NCI-H2029 treated with DMSO at 0.1 percent for 48 hours (cell line): ENCODE measurements at places on chromosomes 3 and 15.

DNA sequence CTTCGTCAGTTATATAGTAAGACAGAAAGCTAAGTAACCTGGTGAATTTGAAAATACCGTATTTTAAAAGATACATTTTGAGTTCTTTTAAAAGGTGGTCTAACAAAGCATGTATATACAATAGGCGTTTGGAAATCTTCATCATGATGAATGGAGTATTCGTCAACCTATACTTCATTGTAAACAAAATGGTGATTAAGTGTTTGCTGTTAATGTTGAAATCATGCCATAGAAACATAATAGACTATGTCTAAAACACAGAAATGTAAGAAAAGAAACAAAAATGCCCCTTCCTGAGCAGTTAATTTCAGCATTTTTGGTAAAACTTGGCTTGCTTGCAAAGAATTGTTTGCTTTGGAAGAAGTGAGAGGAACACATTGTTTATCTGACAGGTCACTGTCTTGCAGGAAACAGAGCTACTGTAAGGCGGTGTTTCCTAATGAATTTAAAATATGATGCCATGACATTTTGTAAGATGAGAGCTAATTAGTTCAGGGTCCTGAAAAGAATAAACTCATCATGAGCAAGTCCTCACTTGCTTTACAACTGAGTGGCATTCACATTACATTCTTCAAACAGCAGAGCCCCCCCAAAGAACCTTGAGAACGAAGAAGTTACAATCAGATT lies 126.7 kb downstream of the SERPINI1 start:
- DNase-seq, result no peak

DNA sequence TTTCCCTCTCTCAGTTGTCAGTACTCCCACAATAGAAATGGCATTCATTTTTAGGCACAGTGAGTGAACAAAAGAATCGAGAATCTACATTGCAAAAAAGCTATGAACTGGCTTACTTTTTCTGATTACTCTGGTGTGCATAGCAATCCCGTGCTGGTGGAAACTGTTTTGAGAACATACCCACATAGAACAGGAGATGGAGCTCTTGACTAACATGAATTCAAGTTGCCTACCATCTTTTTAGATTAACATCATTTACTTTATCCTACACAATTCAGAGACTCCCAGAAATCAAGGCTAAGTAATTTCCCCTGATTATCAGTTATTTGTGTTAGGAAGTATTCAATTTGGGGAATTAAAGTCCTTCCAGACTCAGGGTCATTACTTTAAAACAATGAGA lies 326.6 kb downstream of the ARPP21 start:
- peak; percentile 67 for DNase-seq

DNA sequence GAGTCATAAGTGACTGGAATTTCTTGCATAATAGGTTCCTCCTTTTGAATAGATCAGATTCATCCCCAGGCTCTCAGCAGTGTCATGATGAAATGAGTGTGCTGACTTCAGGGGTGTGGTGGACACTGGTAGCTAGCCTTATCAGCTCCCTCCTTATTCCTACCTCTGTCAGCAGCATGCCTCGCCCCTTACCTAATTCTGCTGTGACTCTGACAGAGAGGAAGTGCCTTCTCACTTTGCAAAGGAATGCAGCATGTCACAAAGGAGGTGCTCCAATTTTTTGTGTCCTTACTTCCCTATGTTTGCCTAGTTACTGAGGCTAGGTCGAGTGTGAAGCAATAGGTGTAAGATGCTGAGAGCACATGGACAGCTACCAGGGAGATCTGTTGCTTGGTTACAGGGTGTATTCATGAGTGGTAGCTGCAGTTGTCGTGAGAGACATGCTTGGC lies 90.6 kb downstream of the TNFAIP8L3 start:
- DNase-seq, result no peak

DNA sequence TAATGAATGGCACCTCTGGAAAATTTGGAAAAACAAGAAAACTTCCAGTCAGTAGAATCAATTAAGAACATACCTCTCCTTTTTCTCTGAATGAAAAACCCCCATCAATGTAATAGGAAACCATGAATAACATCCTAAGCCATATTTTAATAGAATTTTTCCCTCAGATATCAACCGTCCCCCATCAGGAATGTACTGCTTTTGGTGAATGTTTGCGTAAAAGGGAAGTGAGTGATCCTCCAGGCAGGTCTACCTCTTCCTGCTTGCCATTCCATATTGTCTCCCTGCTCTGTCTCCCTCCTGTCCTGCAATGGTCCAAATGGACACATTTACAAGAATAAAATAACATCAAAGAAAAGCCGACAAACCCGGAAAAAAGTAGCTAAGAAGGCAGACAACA lies 30.8 kb downstream of the LAMP3 start:
- DNase-seq, result no peak

DNA sequence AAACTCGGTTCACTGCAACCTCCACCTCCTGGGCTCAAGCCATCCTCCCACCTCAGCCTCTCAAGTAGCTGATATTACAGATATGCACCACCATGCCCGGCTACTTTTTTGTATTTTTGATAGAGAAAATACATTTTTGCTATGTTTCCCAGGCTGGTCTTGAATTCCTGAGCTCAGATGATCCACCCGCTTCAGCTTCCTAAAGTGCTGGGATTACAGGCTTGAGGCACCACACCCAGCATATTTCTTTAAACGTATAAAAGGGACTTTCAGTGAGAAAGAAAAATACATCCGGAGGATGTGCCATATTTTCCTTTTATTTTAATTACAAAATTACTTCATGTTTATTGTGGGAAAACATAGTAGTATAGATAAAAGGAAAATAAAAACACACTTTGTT lies 55.2 kb downstream of the RPL39L start:
- DNase-seq, result no peak

- peak; percentile 31 for DNase-seq
These were observed 31.8 kb downstream of the CCNL1 start for GRCh38 chr3:157127831-157128767.

DNA sequence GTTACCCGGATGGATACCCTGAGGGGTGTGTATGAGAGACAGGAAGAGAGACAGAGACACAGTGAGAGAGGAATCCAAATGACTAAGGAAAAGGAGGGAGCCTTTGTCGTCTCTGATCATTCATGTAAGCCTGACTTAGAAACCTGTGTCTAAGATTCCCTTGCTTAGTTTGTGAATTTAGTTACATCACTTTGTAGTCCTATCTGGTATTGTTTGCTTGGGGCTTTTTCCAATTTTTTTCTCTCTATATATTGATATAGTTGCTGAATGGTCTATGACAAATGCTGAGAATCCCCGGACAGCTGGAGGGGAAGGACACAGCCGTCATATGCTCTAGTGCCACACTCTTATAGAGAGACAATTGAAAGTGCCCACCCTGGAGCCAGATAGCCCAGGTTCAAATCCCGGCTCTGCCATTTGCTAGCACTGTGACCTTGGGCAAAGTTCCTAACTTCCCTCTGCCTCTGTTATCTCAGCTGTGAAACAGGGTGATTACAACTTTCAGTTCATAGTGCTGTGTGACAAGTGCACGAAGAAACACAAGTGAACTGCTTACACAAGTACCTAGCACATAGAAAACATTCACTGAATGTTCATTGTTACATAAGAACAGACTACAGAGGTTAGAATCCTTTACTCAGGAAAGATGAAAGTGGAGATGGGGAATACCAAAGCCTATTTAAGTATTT lies 6.0 kb downstream of the SLC24A5 start:
- no peak for DNase-seq

DNA sequence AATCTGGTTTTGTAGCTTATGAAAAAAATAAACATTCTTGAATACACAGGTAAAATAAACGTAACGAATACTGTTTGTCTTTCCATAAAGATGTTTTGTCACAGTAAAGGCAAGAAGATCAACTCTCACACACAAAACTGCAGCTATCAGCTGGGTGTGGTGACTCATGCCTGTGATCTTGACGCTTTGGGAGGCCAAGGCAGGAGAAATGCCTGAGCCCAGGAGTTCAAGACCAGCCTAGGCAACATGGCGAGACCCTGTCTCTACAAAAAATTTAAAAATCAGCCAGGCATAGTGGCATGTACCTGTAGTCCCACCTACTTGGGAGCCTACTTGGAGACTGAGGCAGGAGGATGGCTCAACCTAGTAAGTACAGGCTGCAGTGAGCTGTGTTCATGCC lies 39.6 kb downstream of the CBLB start:
- DNase-seq, result no peak

GRCh38 chr3:86046436-86047136 lies 944.4 kb downstream of the VGLL3 start:
- no peak for DNase-seq

GRCh38 chr15:39597336-39597735 lies 16.5 kb downstream of the THBS1 start:
- DNase-seq, result no peak

GRCh38 chr3:115022835-115023398 lies 124.2 kb downstream of the ZBTB20 start:
- no peak for DNase-seq

DNA sequence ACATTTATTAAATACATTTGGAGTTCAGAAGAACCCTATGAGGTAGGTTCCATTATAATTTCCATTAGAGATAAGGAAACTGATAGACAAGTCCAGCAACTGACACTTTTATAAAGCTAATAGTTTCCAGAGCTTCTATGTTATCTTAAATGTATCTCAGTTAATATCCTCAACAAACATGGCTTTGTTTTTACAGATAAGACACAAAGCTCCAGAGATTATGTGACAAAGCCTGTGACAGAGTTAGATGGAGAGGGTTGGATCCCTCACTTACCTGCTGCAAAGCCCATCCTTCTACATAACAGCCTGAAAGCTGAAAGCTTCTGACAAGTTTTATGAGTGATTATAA lies 473 bp upstream of the COMMD2 start:
- DNase-seq, result no peak

GRCh38 chr3:4795905-4796304 lies 183.3 kb upstream of the BHLHE40 start:
- no peak for DNase-seq

GRCh38 chr3:115021061-115021460 lies 126.0 kb downstream of the ZBTB20 start:
- no peak for DNase-seq

DNA sequence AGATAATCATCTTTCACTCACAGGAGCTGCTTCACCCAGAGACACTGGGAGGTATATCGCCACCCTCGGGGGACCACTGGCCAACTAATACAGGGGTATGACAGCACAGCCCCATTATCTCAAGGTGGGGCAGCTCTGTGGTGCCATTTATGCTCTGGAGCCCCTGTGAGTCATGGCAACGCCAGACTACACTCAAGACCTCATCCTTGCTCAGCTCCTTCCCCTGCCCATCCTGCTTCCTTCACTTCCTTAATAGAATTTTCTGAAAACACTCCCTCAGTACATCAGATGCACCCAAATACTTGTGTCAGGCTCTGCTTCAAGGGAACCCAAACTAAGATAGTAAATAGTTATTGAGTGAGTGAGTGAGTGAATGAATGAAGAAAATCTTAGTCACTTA lies 45.7 kb downstream of the TRIM42 start:
- no peak for DNase-seq
